ENCODE measurements at places on chromosomes 7 and 10.
A peak's percentile ranks its signal among the peaks of the same experiment; 100 is the strongest.

- DNase-seq = peak; percentile 24
Observed at GRCh38 chr10:14971867-14972448, 12.8 kb downstream of the MEIG1 start.

- no peak for DNase-seq
Observed at GRCh38 chr7:112398534-112398933, 51.7 kb upstream of the IFRD1 start.

- no peak for DNase-seq
Observed at GRCh38 chr7:70893422-70893821, 238.5 kb upstream of the GALNT17 start.

GRCh38 chr10:33570495-33570894 lies 236.0 kb upstream of the NRP1 start:
- DNase-seq = no peak

GRCh38 chr7:66731986-66732385 lies 8.5 kb upstream of the RABGEF1 start:
- no peak for DNase-seq

DNA sequence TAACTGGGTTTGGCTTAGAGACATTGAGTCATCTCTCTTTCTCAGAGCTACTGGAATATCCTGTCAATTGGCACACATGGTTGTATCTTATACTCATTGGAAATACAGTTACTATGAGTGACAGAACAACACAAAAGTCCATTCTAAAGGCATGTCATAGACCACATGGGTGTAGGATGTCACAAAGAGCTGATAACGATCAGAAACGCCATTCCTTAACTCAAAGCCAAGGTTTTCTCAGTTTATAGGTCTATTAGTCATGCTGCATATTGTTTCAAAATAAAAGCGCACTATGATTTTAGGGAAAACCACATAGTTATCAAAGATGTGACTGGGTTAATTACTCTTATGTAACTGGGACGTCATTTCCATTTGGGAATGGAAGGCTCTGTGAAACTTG lies 147.2 kb upstream of the FAM171A1 start:
- DNase-seq = no peak

GRCh38 chr7:20407585-20408466 lies 77.1 kb downstream of the ITGB8 start:
- DNase-seq = no peak

GRCh38 chr10:18523025-18523424 lies 128.4 kb downstream of the NSUN6 start:
- DNase-seq = no peak

- DNase-seq = no peak
Observed at GRCh38 chr7:133575726-133576440, 323.0 kb downstream of the EXOC4 start.

DNA sequence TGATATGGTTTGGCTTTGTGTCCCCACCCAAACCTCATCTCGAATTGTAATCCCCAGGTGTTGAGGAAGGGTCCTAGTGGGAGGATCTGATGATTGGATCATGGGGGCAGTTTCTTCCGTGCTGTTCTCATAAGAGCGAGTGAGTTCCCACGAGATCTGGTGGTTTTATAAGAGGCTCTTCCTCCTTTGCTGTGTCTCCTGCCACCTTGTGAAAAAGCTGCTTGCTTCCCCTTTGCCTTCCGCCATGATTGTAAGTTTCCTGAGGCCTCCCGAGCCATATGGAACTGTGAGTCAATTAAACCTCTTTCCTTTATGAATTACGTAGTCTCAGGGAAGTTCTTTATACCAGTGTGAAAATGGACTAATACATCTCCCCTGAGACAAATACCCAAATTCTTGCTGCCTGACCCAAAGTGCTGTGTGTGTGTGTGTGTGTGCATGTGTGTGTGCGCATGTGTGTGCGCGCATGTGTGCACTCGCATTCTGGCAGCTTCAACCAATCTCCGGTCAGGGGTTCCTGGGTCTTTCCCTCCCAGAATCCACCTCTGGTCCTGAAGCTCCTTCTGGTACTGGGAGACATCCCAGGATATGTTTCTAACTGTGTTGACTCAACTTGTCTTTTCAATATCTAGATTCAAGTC lies 98.1 kb upstream of the LRRC4 start:
- DNase-seq = no peak

DNA sequence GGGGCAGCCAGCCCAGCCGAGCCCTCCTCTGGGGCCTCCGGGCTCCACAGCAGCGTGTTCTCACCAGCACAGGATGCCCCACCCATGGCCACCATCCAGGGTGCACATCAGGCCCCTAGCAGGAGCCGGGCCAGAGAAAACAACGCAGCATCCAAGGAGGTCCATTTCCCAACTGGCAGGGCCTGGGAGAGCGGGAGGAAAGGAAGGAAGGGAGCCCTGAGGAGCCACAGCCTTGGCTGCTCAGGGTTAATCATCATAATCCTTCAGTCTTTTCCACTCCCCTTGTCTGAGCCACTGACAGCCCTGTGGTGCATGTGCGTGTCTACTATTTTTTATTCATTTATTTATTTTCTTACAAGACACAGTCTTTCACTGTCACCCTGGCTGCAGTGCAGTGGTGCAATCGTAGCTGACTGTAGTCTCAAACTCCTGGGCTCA lies 3.6 kb downstream of the PLAC9 start:
- no peak for DNase-seq

- no peak for DNase-seq
Observed at GRCh38 chr10:61278556-61278955, 174.6 kb downstream of the TMEM26 start.

DNA sequence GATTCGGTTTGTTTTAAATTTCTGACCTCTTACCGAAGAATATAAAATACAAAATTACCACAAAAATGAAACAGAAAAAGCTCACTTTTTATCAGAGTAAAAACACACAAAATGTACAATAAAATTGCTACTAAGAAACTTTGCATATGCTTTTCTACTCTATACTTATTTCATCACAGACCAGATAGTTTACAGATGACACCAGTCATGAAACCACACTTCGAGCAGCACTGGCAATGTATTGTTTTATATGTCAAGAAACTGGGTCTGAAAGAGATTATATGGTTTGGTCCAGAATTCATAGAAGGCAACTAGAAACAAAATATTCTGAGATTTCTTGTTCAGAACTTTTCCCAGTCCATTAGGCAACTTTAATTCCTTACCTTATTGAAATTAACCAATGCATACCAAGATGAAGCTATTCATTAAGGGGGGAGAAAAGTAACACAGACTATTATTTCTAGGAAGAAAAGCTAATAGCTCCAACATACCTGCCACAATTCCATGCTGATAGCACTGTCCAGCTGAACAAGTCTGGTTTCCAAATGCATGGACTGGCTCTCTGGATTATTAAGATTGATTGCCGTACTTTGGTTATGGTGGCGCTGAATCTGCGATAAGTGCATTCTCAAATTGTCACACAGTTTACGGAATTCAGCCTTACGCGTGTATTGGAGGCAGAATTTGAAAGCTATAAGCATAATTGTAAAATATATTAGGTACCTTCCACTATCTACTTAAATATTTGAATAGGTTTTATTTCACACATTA lies 10.0 kb downstream of the EIF3A start:
- no peak for DNase-seq

DNA sequence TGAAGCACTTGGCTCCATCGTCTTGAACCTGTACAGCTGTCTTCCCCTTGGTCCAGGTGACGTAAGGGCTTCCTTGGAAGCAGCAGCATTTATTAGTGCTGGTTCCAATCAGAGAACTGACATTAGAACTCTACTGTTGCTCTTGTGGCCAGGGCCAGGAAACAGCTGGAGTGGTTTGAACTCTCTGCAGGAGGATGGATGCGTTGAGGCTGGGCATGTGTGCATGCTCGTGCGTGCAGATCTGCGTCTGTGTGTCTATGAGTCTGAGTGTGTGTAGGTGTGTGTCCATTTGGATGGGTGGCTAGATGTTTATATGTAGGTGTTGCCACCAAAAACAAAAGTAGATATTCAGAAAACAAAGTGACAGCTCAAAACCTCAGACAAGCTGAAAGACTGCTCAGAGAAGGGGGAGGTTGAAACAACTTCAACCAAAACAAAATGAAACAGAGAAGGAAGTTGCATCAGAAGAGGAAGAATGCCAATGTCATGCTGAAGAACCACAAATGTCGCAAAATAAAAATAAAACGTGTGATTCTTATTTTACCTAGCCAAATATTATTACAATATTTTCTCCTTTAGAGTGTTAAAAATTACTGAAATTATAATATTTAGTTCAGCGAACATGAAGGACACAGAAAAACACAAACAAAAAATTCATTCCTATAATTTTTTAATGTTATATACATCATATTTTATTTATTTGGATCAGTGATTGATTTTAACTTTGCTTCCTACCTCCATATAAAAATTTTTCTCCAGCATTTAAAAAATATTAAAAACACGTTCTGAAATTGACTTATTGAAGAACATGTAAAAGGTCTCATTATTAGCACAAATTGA lies 96.1 kb upstream of the MKLN1 start:
- DNase-seq = no peak

DNA sequence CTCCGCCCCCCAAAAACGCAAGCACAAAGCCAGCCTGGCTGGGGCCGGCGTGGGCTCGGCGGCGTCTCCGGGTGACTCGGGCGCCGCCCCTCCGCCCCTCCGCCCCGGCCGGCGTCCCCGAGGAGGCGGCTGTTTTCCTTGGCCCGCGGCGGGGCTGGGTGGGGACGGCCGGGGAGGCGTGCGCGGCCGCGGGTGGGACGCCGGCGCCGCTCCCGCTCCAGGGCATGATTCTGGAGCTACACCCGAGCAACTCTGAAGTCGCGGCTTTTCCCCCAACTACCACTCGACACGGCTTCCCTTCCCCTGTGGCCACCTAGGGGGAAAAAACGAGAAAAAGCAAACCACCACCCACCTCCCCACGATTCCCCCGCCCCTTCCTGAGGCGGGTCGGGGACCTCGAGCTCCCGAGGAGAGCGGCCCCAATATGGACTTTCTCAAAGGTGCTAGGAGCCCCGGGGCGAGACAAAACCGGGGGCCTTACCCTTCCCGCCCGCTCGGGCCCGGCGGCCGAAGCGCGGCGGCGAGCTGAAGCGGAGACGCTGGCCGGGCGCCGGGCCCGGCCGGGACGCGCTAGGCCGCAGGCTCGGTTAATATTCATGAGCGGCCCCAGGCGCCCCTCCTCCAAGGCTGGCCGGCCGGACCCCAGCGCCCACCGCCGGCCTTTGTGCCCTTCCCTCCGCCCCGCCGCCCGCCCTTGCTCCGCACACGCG lies 856 bp downstream of the ARHGAP21 start:
- peak; percentile 7 for DNase-seq

GRCh38 chr7:82164813-82165212 lies 278.8 kb downstream of the CACNA2D1 start:
- no peak for DNase-seq

GRCh38 chr7:44395067-44395466 lies 69.7 kb upstream of the CAMK2B start:
- no peak for DNase-seq

DNA sequence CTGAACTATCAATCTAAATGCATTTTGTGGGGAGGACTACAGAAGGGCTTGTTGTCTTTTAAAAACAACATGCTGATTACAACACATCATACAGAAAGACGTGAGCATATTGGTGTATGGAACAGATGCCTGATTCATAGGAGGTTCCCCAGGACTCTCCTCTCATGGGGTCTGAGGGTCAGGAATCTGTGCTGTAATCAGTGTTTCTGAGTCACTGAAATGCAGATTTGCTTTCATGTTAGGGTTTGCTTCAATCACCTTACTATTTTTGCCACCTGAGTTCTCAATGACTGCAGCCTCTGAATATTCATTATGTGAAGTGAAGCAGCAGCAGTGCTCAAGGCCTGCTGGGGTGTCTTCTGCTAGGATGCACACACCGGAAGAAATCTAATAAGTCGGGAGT lies 550 bp upstream of the ANK3 start:
- DNase-seq = no peak

DNA sequence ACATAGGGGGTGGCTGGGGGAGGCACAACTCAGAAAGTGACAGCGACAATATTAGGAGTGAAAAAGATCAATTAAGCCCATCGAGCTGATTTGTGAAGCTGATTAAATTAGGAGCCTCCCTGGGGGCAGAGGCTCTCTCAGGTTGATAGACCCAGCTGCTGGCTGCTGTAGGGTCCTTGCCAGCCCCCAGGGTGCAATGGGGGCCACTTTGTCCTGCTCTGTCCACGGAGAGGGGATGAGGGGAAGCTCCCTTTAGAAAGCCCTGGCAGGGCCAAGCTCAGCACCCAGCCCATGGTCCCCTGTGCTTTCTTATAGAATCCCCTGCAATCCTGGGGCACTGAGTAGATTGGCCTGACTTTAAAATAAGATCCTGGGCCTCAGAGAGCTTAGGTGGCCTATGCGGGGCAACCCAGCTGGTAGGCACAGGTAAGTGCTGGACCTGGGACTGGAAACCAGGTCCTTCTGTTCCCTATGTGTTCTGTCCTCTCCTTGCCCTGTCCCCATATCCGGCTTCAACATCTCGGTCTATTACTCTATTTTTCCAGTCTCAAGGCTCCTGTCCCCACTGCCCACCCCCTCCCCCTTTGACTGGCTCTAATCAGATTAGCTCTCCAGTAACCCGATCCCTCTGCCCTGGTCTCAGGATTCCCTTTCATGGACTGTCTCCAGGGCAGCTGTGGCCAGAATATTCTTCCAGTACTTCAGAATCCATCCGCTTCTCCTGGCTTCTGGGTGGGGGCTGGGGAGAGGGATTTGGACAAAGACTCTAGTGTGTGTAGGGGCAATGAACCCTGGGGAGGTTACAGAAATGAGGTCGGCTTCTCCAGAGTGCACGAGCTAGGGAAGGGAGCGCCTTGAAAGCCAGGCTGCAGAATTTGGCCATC lies 259.6 kb downstream of the RPS24 start:
- no peak for DNase-seq

DNA sequence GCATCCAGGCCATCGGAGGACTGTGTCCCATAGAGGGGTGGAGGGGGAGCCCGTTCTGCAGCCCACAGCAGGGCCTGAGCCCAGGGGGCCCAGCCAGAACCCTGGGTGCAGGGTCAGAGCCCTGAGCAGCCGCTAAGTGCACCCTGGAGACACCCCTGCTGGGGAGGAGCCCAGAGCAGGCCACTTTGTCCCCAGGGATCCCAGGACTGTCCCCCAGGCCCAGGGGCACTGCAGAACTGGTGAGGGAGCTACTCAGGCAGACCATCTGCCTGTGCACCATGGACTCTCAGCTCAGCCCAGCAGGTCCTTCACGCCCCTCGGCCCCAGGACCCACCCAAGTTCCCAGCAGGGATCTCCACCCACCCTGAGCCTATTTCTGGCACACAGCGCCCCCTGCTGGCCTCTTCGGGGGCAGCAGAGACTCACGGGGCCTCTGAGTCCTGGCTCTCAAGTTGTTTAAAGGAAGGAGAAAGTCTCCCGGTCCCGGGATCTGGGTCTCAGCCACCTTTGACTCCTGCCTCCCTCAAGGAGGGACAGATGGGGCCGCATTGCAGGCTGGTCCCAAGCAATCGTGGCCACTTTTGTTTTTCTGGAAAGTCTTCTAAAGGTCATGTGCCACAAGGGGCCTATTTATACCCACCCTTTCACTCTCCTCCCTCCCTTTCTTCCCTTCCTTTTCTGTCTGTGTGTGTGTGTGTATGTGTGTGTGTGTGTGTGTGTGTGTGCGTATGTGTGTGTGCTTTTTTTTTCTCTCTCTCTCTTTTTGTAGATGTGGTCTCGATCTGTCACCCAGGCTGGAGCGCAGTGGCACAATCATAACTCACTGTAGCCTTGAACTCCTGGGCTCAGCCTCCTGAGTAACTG lies 90.3 kb downstream of the MYL10 start:
- DNase-seq = peak; percentile 6

GRCh38 chr7:112459645-112460044 lies 9.4 kb downstream of the IFRD1 start:
- no peak for DNase-seq

GRCh38 chr7:234708-235553 lies 42.6 kb downstream of the FAM20C start:
- no peak for DNase-seq

GRCh38 chr7:86916277-86916825 lies 143.1 kb downstream of the ELAPOR2 start:
- no peak for DNase-seq
